Muscle of back (tissue), 13 donors: ENCODE measurements at places on chromosomes 2 and 18.

DNA sequence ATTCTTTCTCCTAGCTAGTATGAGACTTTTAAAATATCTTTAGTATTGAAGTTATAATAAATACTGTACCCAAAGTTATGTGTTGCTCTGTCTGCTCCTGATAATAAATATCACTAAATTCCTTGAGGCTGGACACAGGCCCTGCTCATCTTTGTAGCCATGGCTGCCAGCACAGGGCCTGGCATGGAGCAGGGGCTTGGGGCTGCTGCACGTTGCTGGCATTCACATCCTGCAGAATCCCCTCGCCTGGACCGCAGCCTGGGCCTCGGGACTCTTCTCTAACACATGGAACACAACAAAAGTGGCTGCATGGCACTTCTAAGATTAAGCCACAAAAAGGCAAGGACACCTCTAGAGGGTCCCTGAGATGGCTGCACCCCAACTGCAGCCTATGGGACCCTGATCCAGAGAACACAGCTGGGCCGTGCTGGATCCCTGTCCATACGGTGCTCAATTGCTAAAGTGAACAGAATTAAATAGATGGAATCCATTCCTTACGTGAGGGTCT is 477.5 kb upstream of the MYT1L start:
- no peak for DNase-seq

DNA sequence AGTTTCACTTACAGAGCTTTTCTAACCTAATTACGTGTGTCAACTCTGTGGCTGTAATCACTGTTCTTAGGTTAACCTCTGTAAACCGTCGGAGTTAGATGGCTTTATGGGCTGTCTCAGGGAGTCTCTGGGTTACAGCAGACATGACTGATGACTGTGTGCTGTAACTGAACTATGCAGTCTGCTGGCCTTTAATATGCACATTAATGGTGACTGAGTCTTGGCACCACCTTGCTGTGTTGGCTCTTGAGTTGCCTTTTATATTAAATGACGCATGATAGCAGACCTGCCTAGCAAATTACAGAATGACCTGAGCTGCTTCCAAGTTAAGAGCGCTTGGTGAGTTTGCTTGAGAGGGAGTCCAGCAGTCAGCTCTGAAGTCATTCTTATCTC is 90.1 kb downstream of the ACKR3 start:
- DNase-seq, result peak; percentile 63

DNA sequence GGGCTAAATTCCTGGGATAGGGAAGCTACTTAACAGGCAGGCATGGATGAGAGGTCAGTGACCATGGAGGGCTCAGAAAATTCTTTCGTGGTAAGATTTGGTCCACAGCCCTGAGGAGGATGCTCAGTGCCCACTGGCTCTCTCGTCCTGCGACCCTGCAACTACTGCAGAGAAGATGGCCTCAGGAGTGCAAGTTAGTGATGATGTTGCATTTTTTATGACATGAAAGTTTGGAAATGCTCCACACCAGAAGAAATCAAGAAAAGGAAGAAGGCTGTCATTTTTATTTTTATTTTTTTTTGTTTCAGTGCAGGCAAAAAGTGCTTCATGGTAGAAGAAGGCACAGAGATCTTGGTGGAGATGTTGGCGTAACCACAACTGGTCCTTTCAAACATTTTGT is 238.6 kb upstream of the PARD3B start:
- no peak for DNase-seq

DNA sequence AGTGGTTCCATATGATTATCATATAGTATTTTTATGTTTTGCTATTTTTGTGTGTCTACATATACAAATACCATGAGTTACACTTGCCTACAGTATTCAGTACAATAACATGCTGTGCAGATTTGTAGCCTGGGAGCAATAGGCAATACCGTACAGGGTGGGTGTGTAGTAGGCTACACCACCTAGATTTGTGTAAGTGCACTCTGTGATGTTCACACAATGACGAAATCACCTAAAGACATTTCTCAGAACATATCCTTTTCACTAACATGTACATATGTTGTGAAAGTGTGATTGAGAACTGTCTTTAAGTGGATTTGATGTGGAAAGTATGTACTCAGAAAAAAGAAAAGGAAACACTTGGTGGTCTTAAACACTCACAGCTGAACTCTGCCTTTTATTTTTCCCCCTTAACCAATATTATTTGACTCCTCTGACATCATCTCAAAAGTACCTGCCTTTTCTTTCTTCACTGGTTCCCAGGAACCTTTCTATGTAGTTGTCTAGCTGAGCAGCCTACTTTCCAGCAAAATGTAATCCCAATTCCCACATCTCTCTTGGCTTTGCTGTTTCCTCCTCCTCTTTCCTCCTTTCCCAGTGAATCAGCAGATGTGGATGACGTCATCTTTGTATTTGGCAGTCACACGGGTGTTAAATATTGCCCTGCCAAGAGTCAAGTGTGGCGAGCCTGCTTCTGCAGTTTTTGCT is 47.7 kb downstream of the OSBPL6 start:
- peak; percentile 97 for DNase-seq

GRCh38 chr2:233307565-233307964 is at the start of gene SAG:
Gene SAG, plus strand, starts transcription at chr2:233307816. Its CDS starts 1,374 bp downstream, at chr2:233309190.
- DNase-seq, result no peak

GRCh38 chr2:72263043-72263775 is 115.5 kb upstream of the CYP26B1 start:
- DNase-seq, result no peak

DNA sequence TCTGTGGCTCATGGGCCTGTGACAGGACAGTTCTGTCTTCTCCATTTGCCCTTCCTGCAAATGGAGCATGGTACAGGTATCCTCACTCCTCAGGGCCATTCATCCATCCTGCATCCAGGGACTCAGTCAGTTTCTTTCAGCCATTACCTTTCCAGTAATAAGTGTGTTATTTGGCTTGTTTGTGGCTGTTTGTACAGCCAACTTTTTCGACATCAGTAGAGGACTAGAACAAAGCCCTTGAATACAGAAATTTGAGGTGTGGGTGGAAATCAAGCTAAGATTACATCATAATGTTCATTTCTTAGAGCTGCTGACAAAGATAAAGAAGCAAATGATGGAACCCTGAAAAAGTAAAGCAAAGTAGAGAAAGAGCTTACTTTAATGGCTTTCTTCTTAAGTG is 290.4 kb downstream of the PTPRM start:
- no peak for DNase-seq

DNA sequence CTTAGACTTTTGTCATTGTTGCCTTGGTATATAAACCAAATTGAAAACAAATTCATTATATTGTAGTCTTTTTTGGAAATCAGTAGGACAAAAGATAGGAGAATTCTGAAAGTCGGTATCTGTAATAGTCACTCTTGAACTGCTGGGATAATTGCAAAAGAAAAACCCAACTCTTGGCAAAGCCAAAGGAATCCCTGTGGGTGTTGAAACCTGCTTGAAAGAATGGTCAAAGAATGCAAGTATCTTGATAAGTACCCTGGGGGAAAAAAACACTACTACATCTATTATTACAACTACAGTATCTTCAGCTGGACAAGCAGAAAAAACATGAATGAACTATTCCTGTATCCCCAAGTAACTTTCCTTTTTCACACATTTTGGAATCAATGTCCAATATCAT is 7.3 kb upstream of the FAM237A start:
- no peak for DNase-seq

GRCh38 chr2:84674586-84674985 is 158.3 kb downstream of the DNAH6 start:
- no peak for DNase-seq
